ENCODE measurements at places on chromosomes 3 and 15.

DNA sequence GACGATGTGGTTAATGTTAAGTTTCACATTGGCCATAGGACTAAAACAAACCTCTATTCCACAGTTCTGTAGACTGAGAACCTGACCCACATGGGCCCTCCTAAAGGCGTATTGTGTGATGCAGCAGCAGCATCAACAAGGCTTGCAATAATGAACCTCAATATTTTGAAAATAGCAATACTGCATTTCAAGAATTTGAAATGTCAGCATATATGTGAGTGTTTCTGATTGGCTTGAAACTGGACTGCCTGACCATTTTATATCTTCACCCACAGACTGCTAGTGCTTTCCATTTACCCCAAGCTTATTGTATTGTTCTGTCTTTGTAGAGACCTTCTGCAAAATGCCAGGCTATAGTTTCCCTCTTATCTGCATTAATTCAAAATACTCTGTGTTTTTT lies 1122.3 kb downstream of the IGSF11 start:
- no peak for DNase-seq

DNA sequence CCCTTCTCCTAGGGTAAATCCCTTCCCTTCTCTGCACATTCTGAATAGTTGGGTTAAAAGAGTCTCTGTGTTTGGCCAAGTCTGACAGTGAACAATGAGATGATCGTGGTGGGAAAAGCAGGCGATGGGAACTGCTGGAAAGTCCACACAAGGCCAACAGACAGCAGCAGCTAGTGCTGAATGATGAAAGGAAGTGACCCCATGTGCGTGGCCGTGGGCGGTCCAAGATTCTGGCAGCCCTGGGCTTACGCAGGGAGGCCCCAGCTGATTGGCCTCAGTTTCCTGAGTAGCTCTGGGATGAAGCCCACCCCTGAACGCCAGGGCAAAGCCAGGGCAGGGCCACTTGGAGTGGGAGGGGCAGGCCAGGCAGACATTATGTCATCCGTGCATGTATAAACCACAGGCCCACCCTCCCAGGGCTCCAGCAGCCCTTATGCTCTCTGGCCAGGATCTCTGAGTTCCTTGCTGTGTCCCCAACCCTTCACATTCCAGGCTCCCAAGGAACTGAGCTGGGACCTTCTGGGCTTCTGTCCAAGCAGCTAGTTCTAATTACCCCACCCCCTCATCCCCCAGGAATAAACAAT lies 57.8 kb downstream of the CDC25A start:
- peak; percentile 82 for DNase-seq

- no peak for DNase-seq
These were observed 224.7 kb downstream of the IGSF11 start for GRCh38 chr3:118809696-118810498.

GRCh38 chr3:189589179-189589569 lies 42.0 kb upstream of the TP63 start:
- no peak for DNase-seq

DNA sequence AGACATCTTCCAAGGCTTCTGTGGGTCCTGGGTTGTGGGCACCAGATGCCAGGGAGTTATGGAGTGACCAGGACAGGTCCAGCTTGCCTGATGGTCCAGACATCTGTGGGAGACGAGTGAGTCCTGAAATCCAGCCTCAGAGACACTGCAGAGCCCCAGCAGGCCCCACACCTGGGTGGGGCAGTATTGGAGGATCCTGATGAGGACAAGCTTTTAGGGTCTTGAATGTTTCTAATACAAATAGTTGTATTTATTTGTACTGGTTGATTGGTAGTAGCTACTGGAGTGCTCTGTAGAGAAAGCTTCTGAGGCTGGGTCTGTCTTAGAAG lies 67.5 kb upstream of the PRR23C start:
- DNase-seq, result no peak

DNA sequence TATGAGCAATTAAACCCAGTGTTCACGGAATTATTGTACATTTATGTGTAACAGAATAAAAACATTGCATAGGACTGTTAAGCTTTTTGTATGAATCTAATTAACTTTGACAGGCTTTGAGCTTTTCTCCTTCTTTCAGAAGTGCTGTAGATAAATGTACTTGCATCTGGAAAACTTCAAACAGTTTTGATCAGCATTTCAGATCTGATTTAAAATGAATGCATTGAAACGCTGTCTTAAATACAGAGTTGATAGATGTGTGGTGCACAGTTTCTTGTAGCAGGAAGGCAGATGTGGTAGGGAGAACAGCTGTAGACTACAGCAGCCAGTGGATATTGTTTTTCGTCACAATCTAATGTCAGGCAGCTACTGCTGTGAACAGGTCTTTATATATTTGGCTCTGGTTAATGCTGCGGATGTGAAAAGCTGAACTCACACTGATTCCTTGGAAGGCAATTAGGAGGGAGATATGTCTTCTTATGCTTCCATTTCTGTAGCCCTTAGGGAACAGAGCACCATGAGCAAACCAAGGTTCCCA lies 193.8 kb upstream of the GOLIM4 start:
- no peak for DNase-seq

DNA sequence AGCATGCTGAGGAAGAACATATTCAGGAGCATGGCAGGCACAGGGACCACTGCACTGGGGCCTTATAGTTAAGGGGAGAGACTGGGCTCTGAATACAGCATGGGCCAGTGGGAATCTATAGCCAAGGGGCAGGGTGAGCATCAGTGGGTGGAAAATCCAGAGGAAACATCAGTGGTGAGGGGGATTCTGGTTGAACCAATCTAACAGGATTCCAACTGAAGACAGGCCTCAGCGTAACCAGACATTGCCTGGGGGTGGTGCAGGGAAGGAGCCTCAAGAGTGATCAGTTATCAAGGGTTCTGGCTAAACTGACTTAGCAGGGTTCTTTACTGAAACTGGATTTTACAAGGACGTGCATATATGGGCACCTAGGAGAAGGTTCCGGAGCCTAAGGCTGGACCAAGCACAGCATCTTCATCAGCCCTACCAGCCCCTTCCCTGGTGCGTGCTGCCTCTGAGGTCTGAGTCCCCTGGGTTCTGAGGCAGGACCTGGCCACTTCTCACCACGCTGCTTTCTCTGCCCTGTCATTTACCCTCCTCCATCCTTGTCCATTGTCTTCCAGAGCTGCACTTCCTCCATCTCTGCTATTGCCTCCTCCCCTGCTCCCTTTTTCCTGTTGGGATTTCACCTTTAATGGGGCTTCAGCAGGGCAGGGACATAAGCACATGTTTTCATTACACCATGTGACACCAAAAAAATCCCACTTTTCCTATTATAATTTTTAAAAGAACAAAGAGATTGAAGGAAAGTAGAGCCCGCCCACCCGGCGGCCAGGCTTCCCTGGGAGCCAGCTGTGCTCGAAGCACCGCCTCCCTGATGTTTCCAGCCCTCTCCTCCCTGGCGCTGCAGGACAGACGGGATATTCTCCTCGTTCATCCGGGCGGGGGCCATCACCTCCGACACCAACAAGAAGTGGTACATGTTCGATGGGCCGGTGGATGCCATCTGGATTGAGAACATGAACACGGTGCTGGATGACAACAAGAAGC lies 52.1 kb downstream of the DNAH1 start:
- DNase-seq, result no peak

DNA sequence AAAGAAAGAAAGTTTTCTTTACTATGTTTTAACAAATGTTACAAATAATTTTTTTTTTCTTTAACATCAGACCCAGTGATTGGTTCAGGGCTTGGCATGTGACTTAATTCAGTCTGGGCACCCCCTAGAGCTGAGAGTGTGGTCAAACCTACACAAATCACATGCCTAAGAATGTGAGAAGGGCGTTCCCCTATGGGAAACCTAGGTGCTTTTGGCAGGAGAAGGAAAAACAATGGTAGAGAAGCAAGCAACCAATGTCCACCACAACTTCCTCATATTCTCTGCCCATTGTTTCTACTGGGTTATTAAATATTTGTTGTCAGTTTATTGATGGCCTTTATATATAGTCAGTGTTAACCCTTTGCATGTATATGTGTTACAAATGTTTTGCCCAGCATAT lies 21.4 kb upstream of the PIAS1 start:
- DNase-seq, result no peak

DNA sequence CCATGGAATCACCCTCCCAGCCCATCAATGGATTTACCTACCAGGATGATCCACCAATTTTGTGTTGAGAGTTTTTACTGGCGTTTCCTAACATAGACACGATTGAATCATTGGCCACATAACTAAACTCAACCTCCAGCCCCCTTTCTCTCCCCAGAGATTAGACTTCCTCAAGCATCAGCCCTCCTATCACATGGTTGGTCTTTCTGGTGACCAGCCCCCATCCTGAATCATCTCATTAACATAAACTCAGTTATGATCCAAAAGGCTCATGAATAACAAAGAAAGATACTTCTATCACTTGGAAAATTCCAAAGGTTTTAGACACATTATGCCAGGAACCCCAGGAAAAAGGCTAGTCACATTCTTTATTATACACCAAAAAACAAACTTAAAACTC lies 21.2 kb downstream of the PRKAR2A start:
- peak; percentile 37 for DNase-seq

DNA sequence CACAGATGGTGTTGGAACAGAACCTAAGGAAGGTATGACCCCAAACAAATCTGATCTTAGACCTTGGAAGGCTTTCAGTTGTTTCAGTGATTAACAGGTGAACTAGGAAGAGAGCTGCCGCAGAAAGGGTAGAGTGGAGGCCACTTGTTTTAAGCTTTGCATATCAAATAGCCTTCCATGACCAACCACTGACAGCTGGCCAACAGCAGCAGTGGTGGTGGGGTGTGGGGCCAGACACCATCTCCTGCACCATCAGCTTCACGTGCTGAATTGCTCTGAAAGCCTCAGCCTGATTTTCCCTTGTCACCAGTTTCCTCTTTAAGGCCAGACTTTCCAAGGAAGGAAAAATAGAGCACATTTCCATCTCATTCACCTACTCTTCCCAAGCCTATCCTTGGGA lies 16.6 kb upstream of the OSBPL11 start:
- no peak for DNase-seq

- DNase-seq, result no peak
These were observed 8.5 kb downstream of the BFSP2 start for GRCh38 chr3:133408366-133408765.

DNA sequence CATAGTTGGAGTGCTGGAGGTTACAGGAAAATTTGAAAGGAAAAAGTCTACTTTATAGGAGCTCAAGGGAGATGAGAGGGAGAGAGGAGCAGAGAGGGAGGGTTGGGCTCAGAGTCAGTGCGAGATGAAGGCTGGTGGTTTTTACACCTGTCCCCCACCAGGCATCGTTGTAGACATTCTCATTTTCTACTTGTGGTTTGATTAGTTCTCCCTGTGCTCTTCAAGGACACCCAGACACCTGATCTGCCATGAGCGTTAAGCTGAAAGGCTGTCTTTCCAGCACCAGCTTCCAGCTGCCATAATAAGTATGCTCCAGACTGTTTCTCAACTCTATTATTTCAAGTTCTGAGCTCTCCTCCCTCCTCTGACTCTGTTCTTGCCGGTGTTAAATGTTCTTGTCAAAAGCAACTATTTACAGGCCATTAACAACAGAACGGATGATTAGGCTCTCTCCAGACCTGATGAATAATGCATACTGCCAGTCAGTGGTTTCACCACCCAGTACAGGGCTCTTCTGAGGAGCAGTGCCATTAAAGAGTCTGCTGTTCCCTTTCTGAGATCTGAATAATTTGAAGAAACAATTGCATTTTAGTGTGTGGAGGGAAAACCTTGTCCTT lies 514.6 kb upstream of the MCTP2 start:
- no peak for DNase-seq

DNA sequence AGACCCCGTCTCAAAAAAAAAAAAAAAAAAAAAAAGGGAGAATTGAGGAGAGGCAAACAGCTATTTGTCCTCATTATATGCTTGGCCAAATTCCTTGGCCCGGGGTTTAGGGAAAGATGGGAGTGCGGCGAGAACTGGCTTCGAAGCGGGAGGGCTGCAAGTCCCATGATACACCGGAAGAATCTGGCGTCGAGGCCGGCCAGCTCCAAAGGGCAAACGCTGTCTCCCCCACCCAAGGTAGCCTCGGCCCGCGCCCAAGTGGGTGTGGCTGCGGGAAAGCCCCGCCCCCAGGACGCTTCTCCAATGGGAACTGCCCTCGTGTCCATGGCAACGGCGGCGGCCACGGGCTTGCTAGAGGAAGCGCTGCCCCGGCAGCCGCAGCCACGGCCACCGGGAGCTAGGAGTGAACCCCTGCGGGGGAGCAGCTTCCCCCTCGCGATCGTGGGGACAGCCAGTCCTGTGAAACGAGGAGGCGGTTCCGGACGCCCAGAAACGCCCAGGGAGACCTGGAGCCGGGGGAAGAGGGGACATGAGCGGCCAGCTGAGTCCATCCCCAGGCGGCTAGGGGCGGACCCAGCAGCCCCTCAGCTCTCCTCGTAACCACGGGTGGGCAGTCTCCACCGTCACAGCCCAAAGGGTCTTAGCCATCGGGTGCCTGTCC lies at the start of gene TTLL13:
TSS of gene TTLL13 (plus strand) at position 354 of the 661 bp plus-strand sequence. CDS start 1,075 bp downstream, outside the sequence.
- no peak for DNase-seq

GRCh38 chr3:25713341-25713985 lies 48.8 kb upstream of the TOP2B start:
- no peak for DNase-seq

DNA sequence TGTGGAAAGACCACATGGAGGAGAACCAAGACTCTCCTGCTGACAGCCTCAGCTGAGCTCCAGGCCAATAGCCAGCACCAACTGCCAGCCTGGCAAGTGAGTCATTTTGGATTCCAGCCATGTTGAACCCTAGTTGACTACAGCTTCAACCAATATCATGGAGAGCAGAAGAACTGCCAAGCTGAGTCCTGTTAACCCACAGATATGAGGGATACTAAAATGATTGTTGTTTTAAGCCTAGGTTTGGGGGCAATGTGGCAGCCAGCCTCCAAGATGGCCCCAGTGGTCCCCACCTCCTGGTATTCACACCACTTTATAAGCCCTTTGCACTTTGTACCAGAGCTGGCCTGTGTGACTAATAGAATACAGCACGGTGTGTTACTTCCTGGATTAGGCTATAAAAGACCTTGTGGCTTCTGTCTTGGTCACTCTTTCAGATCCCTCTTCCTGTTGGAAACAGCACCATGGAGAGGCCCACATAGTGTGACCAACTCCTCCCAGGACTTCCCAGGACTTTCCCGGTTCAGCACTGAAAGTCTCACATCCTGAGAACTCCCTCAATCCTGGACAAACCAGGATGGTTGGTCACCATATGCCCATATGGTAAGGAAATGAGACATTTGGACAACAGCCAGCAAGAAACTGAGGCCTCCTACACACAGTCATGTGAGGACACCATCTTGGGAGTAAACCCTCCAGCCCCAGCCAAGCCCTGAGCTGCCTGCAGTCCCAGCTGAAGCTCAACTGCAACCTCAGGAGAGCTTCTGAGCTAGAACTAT lies 32.4 kb upstream of the CDV3 start:
- peak; percentile 31 for DNase-seq

DNA sequence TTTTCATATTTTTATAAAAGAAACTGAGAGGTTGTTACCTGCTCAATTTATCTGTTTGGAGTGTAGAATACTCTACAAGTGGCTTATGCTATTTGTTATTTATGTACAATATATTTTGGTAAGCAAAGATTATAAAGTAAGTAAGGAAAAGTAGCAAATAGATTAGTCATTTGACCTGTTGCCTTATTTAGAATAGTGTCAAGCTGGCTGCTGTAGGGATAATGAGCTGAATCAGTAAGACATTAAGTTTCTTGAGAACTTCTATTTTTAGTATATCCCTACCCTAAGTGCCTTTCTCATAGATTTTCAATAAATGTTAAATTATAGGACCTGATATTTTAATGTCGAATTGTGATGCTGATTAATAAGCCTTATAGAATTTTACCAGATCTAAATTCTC lies 37.2 kb downstream of the ECT2 start:
- no peak for DNase-seq

GRCh38 chr3:188659449-188660090 lies 505.6 kb downstream of the LPP start:
- DNase-seq, result no peak

GRCh38 chr15:89021224-89021623 lies 67.0 kb upstream of the ABHD2 start:
- no peak for DNase-seq

Data from brain pericyte (primary cell).